ENCODE measurements at places on chromosomes 2 and 18.
A peak's percentile ranks its signal among the peaks of the same experiment; 100 is the strongest.

- DNase-seq, result peak; percentile 4
Measured at GRCh38 chr2:8636041-8636491, 45.8 kb upstream of the ID2 start.

- DNase-seq, result no peak
Measured at GRCh38 chr2:2269989-2270562, 61.0 kb downstream of the MYT1L start.

DNA sequence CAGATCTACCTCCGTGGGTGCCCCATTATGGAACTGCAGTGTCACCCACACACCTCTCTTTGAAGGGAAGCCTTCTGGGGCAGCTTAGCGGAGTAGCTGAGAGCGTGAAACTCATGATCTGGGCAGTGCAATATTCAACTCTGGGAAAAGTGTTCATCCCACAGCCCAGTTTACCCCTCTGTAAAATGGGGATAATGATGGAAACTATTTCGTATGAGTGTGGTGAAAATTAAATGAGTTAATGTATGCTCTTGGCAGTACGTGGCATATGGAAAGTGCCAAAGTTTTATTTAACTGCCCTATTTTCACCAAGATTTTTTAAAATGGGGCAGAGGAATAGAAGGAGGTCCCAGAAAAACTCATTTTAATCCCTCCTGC is 11.5 kb downstream of the EVX2 start:
- DNase-seq, result no peak

GRCh38 chr18:11671156-11671555 is 17.9 kb upstream of the GNAL start:
- DNase-seq, result no peak

- DNase-seq, result no peak
Measured at GRCh38 chr2:174524527-174524926, 37.7 kb upstream of the GPR155 start.

DNA sequence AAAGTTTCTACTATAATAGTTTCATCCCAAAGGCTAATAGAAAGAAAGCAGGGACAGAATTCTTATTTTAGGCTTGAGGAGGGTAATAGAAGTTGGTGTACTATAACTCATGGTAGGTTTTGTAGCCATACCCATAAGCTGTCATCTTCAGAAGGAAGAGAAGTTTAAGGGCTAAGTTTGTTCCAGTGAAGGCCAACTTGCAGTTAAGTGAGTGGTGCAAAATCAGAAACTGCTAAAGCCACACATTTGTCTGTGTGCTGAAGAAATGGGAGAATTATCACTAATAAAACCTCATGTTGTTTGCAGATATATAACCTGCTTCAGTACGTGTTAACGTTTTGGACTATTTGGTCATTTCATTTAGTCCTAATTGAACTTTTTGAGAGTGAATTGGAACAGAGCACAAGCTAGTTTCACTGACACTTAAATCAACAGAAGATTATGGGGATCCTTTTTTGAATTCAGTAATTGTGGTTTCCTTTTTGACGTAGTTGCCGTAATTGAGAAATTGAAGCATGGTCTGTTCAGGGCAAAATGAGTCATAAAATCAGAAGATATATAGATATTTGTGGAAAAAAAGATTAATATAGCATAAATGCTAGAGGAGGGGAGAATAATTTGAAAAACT is 69.1 kb downstream of the PHLPP1 start:
- DNase-seq, result peak; percentile 63

DNA sequence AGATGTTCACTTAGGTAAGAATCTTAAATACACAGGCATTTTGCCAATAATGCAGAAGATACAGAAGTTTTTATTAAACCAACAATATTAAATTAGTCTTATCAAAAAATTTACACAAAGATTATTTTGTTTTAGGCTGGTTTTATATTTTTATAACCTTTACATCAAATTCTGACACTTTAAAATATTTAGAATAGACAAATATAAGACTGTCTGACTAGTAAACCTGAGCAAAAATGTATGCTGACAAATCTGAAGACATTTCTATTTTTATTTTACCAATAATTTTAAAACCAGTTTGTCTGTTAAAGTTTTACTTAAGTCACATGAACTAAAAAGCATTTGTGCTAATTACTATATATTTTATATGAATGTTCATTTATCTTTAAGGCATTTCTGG is 72.1 kb upstream of the ZNF236 start:
- no peak for DNase-seq

DNA sequence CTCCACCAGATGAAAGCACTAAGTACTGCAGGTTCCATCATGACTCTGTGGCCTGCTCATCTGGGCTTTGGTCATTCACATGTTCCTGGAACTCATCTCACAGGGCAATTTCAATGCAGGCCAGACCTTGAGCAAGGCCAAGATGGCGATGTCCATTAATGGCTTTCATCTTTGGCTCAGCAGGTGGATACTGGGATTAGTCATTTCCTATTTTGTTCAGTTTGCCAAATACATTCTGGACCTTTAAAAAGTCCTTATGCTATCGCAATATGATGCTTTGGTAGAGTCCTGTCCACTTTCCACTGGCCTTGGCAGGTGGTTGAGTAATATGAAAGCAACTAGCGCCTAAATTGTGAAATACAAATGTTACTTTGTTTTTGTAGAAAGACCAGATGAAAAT is 170.1 kb upstream of the REV1 start:
- peak; percentile 68 for DNase-seq

DNA sequence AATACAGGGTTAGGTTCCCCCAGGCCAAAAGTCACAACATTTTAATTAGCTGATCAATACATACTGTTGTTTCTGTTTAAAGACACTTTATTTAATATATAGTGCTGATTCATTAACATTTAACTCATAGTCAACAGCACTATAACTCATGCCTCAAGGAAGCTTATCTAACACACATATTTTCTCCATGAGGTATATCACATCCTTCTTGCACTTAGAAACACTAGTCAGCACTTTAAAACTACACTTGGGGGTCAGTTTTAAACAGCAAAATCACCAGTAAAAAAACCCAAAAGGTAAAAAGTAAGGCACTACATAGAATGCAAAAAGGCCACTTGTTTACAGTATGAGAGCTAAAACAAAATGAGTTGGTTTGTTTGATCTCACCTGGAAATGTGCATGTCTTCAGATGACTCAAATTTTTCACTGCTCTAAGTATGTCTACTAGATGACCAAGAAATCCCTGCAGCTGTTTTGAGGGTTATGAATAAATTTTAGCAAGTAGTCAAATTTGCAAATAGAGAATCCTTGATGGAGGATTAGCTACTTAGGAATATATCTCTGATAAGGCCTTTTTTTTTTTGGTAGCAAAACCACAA is 54.1 kb upstream of the EPB41L5 start:
- DNase-seq, result peak; percentile 17

- DNase-seq, result peak; percentile 64
Measured at GRCh38 chr2:74206180-74206688, 7.8 kb downstream of the MTHFD2 start.

DNA sequence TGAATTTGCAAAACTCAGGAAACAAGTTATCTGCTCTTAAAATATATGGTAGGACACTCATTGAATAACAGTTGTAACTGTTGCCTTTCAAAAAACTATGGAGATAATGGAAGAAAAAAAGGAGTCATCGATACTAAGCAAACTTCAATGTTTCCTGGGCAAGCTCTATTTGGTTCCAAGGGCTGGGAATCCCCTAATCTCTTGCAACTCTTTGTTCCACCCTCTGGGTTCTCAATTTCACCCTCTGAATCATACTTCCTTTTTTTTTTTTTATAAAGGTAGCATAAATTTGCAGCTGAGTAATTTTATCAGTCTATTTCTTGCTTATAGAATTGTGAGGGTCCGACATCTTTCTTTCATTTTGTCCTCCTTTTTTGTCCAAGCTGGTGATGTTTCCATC is 36.7 kb downstream of the SLC9A4 start:
- DNase-seq, result peak; percentile 29
